ENCODE measurements at places on chromosomes 1 and 21.
A peak's percentile ranks its signal among the peaks of the same experiment; 100 is the strongest.

DNA sequence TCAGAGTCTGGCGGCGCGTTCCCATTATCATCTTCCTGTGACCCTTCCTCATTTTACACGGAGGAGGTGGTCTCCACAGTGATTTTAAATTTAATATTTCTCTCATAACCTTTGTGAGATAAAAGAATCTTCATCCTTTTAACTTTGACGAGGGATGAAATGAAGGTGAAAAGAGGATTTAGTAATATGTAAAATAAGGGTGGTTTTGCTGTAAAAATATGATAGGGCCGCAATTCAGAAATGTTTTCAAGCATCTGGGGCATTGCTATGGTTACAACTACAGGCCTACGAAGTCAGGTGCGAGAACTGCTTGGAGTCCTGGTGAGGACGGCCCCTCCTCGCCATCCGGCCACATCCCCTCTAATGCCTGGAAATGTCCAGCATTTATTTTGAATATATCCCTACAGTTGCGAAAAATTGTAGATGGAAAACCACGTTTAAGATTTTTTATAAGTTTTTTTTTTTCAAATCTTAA is 422 bp upstream of the RSBN1 start:
- DNase-seq = no peak

- no peak for DNase-seq
These were observed 893 bp upstream of the CFAP45 start for GRCh38 chr1:159900755-159901360.

GRCh38 chr1:25821112-25821476 is 1.3 kb downstream of the MTFR1L start:
- no peak for DNase-seq

DNA sequence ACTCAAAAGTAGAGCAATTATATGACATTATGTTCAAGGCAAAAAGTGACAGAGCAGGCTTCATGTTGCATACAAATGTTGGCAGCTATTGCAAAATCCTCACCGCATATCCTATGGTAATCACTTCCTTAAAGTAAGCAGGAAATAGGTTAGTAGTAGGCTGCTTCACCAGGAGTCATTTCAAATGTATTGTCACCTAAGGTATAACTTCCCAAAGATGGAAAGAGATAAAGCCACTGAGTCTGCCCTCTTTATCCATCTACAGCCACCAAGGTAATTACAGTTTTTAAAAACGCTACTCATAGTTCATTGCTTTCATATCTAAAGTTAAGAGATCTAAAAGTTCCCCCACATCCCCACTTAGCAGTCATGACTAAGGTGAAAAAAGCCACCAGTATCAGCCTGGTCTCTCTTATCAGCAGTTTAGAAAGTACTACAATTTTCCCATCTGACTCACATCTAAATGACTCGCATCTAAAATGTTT is 31.6 kb upstream of the UBE2U start:
- DNase-seq = peak; percentile 60

GRCh38 chr1:25590096-25590824 is 26.3 kb upstream of the MAN1C1 start:
- DNase-seq = no peak

DNA sequence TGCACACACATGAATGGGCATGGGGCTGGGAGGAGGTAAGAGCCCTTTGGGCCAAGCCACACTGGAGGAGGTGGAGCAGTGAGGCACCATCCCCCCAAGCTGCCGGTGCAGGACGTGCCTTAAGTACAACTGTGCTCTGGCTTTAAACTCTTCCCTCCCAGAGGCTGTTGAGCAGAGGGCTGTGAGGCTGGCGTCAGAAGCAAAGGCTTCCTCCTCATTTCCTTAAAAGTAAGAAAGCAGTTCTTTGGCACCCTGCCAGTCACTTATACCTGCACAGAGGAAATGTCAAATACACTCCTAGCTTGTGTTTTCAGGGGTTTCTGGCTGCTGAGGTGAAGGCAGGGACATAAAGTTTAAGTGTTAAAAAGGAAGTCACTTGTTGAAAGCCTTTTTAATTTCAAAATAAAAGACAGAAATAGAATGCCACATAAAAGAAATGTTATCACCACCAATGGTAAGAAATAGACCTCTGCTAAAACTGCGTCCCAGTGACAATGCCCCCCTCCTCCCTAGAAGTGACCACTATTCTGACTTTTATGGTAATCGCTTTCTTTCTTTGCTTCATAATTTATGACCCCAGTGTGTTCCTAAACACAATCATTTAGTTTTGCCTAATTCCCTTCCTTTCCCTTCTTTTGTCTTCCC is 33.0 kb downstream of the LAMC2 start:
- no peak for DNase-seq

DNA sequence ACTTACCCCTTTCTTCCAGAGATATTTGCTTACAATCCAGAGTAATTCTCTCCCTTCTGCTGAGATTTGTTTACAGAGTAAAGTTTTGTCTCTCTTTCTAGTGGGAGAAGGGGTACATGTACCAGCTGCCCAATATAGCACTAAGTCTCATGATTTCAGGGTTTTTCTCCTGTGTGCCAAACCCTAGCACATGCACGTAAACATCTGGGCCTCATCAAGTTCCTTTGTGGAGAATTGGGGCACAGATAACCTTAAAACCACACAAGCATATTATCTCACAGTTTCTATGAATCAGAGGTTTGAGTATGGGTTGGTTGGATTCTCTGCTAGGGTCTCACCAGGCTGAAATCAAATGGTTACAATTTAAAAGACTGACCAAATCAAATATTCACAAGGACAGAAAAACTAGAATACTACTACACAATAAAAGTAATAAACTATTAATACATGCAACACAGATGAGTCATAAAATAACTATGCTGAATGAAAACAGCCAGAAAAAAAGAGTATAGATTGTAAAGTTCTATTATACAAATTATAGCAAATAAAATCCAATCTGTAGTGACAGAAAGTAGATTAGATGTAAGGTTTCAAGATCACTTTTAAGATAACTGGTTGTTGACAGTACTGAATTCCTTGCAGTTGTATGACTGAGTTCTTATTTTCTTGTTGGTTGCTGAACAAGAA is 347.4 kb upstream of the PTBP2 start:
- peak; percentile 14 for DNase-seq

DNA sequence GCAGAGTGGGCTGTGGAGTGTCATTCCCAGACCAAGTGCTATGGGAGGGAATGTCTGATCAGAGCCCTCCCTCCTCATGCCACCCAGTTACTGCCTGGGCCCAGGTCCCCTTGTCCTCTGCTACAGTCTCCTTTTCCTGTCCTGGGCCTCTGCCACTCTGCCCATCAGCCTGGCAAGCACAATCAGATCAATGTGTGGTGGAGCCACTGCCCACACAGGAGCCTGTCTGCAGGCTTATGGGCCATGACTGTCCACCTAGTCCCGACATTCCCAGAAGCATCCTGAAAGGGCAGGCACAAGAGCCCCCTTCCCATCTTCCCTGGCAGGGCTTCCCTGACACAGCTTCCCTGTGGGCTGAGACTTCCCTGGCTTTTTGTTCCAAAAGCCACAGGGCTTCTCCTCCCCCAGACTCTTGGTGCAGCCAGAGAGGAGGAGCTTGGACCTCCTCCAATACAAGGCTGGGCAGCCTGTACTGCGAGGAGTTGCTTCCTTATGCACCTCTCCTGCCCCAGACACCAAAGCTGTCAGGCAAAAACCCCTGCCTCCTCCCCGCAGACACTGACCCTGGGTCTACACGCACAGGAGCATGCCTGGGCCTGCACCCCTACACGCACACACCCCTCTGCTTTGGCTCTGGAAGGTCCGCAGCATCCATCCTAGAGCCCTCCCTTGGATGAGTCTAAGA is 29.2 kb upstream of the CNTN2 start:
- DNase-seq = peak; percentile 29

- no peak for DNase-seq
These were observed 122.8 kb upstream of the GPR52 start for GRCh38 chr1:174324939-174325338.

DNA sequence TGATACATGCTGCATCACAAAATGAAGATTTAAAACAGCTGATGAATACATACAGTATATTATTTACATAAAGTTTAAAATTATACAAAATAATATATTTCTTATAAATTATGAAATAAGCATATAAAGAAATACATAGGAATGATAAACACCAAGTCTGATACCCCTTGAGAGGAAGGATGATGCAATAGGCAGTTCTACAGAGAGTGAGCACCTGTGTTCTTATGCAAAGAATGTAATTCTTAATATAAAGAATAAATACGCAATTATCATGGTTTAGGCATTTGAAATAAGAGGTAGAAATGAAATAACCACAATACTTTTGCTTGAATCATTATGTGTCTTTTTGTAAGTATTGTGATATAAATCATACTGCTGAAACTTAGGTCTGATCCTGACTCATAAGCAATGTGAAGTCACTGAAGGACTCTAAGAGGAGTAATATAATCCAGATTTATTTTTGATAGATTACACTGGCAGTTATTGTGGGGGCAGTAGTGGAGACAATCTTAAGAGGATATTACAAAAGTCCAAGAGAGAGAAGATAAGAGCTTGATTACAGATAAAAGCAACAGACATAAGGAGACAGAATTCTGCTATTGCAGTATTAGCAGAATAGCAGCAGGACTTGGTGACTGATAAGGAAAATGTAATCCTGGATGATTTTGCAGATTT is 39.0 kb downstream of the TTLL7 start:
- DNase-seq = peak; percentile 22

- peak; percentile 58 for DNase-seq
These were observed 76.5 kb downstream of the VWA5B1 start for GRCh38 chr1:20367116-20367585.

DNA sequence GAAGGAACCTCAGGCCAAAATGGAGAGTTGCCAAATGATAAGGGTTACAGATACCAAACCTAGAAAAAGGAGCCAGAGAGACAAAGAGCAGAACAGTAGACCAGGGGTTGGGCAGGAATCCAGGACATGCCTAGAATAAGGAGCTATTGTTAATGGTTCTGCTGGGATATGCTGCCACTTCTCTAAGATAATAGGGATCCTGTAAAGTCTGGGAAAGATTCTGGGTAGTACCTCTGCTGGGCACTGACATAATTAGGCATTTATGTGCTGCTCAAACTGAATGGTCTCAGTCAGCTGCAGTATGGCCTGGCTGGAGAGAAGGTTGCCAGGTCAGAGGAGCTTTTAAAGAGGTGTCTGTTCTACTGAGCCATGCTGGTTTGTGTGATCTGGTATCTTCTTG is 19.9 kb upstream of the NRIP1 start:
- DNase-seq = no peak

DNA sequence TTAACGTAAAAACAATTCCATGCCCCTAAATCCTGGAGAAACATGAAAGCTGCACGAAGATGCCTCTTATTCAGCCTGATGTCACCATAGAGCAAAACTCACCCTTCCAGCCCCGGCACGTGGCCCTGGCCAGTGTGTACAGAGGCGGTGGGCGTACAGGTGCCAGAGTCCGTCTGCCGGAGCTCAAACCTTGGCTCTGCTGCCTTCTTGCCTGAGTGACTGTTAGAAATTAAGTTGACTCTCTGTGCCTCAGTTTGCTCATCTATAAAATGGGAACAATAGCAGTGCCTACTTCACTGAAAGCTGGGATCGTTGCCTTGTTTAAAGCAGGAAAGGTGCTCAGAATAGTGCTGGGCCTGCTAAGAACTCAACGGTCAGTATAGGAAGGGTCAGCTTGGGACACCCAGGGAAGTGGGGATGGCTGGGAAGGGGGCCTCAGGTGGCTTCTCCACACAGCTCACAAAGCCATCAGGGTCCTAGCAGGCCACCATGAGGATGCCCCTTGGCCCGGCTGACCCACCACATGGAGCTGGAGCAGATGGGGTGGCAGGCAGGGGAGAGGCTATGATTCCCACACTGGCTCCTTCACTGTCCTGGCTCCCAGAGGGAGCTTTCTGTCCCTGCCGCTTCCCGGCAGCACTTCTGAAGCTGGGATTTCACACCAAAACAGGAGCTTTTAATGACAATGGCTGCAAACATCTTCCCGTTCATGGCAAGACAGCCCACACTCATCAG is 237.2 kb downstream of the NPHP4 start:
- no peak for DNase-seq

GRCh38 chr1:225451340-225451739 is 23.5 kb upstream of the LBR start:
- no peak for DNase-seq

GRCh38 chr21:43639470-43640353 is 19.6 kb downstream of the HSF2BP start:
- peak; percentile 88 for DNase-seq

- DNase-seq = peak; percentile 94
These were observed 518.6 kb upstream of the ZP4 start for GRCh38 chr1:238409191-238409850.

DNA sequence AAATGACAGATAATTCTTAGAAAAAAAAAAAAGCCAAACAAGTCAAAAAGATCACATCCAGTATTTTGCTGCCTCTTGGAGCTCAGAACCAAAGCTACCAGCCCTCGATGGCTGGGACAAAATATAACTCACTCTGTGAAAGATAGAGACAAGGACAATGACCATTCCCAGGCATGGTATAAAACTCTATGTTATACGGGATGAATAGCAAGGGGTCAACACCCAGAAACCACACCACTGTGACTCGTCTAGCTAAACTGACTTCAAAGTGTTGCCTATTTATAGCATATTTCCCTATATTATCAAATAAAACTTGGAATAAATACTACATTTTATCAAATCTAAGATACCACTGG is 10.1 kb downstream of the TMEM63A start:
- DNase-seq = no peak

DNA sequence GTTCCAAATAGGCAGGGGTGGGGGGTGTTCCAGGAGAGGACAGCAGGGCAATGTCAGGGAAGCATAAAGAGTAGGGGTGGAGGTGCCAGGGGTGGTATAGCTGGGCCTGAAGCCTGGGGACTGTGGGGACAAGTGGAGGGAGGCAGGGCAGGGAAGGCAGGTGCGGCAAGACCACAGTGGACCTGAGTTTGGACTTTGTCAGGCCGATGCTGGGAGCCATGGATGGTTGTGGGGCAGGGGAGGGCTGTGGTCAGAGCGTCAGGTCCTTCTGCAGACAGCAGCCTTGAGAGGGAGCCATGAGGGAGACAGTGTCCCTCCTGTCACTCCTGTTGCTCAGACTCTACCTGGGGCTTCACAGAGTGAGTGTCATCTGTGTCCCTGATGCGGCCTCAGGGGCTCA is 320.3 kb downstream of the PTPRU start:
- DNase-seq = no peak

DNA sequence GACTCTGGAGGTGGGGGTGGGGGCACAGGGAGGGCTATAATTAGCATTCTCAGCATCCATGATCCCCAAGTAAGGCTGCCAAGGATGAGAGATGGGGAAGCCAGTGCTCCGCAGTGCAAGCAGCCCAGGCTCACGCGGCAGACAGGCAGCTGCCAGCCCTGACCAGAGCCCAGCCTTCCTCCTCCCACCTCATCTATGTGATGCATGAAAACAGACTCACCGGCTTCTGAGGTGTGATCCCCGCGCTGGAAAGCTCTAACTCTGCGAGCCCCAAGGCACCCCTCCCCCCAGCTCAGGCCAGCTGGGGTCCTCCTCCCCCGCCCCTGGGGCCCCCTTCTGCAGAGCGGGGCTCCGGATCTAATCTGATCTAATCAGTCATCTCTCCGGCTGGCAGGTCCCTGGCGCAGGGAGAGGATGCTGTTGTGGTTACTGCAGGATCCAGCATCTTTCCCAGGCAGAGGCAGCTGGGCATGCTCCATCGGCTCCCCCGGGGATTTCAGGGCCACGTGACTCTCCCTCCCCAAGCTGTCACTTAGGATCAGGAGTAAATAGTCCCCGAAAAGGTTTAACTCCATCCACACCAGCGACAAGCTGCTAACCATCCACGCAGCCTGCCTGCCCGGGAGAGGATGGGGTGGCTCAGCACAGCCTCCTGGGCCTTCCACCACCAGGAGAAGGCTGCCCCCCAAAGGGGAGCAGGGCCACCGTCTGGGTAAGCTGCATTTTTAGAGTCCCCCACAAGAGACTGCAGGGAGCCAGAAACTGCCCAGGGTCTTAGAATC is at the start of gene PLEKHA6:
PLEKHA6 (minus strand) TSS at position 456 of the 782 bp plus-strand sequence. CDS start 86,202 bp downstream, outside the sequence.
- DNase-seq = peak; percentile 63

GRCh38 chr1:5991381-5992025 is 722 bp downstream of the NPHP4 start:
- DNase-seq = peak; percentile 20
